GM19239 (cell line): ENCODE measurements at places on chromosomes 13 and 19.
A peak's percentile ranks its signal among the peaks of the same experiment; 100 is the strongest.

DNA sequence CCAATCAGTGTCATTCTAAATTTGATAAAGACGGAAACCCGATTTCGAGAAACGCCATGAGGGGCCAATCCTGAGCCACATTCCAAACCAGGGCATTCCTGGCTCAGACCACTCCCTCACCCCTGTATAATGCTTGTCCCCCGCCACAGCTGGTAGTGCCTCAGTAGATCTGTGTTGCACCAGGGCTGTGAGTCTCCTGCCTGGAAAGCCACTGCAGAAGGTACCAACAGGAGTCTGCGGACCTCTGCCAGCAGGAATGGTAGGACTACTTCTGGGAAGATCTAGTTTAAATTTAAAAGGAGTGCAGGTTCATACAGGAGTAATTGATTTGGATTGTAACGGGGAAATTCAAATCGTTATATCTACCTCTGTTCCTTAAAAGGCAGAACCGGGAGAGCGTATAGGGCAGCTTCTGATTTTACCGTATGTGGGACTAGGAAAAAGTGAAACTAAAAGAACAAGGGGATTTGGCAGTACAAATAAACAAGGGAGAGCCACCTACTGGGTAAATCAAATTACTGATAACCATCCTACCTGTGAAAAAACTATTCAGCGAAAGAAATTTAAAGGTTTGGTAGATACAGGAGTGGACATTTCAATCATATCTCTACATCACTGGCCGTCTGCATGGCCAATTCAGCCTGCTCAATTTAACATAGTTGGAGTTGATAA is 20.8 kb upstream of the ZNF266 start:
- no peak for DNase-seq

GRCh38 chr13:41458761-41459431 is 1.5 kb downstream of the RGCC start:
- no peak for DNase-seq

DNA sequence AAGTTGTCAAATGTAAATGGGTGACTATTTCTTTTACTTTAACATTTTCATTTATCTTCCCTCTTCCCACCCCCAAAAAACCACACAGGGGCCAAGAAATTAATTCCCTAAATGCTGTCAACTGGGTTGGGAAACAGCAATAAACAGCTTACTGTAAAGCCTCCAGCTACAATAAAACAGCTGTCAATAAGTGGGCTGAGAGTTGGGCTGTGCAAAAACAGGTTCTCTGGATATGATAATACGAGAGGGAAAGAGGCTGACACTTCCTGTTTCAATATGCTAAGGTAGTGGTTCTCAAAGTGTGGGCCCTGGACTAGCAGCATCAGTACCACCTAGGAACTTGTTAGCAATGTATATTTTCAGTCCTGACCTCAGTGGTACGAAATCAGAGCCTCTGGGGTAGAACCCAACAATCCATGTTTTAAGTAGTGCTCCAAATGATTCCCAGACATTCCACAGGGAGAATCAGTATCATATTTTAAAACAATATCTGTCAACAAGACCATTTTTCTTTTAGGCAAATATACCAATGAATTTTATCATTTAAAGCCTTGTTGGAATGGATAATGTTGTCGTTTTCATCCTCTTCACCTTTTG is 8.4 kb downstream of the PCDH9 start:
- no peak for DNase-seq

GRCh38 chr13:39577838-39578491 is 25.0 kb downstream of the LHFPL6 start:
- DNase-seq: no peak

DNA sequence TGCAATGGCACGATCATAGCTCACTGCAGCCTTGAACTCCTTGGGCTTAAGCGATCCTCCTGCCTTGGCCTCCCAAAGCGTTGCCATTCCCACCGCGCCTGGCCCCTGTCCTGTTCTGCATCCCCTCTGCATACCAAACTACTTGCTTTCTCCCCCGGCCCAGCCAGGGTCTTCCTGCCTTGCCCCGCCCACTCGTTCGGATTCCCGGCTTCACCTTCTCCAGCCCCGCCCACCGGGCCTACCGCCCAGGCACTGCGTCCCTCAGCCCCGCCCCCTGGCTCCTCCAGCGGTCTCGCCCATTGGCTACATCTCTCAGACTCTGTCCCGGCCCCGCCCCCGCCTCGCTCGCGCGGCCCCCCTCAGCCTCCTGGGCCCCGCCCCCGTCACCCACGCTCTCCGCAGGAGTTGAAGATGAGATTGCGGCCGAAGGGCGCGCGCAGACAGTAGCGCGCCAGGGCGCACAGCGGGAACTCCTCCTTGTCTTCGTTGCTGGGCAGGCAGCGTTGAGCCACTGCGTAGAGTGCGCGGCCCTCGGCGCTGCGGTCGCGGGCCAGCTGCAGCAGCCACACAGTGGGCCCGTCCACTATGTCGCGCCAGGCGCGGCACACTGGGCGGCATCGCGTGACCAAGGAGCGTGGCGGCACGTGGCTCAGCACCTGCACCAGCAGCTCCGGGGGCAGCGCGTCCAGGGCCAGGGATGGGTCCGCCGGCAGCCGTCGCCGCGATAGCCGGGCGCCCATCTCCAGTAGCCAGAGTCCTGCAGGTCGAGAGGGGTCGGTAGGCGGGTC is 19.0 kb downstream of the MRPS12 start:
- DNase-seq: peak; percentile 53

DNA sequence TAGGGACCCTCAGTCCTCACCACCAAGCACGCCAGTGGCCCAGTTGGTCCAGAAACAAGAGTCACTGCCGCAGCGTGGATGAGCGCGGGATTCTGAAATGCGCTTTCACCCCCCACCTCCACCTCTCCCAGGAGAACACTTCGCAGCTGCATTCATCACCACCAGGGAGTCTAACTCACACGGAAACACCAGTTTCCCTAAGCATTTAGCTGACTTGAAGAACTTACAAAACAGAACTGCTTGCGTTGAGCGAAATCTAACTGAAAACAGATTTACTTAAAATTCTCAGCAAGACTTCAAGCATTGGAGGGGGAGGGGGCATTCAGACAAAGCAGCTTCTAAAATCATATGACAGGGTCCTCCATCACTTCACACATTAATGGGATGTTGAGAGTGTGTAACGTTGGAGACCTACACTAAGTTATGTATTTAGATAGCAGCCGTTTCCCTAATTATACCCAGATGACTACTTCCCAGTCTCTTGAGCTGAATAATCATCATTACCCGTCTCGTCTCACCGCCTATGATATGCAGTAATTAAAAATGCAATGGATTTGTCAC is 258.2 kb upstream of the IRS2 start:
- no peak for DNase-seq

- DNase-seq: peak; percentile 9
Measured at GRCh38 chr19:8161135-8161646, 11.8 kb upstream of the FBN3 start.

- no peak for DNase-seq
Measured at GRCh38 chr19:33686687-33687480, 65.1 kb downstream of the CHST8 start.

GRCh38 chr13:20904908-20905307 is 2.4 kb upstream of the XPO4 start:
- no peak for DNase-seq

GRCh38 chr13:105202354-105202753 is 1333.1 kb downstream of the EFNB2 start:
- no peak for DNase-seq

DNA sequence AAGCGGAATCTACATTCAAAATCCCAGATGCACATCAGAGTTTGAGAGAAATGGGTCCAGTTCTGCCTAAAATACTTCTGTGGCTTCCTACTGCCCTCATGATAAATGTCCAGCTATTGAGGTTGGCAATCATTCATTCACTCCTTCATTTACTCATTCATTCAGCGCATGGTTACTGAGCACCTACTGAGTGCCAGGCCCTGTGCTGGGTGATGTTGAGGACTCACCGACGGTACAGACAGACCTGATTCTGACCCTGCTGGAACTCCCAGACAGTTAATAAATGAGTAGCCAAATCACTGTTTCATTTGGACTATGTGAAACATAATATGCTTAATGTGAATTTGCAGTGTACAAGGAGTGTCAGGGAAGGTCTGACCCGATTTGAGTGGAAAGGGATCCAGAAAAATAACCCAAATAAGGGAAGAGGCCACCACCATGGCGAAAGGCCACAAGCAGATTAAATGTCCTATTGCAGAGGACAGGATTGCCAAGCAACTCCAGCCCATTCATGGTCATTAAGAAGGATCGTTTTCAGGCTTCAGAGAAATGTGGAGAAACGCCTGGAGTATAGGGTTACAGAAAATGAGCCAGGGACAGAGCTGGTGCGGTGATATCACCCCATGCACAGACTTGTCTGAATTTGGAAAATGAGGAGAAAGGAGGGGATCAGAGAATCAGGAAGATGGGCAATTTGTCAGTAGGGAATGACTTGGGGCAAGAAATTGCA is 20.5 kb downstream of the DYRK1B start:
- no peak for DNase-seq

DNA sequence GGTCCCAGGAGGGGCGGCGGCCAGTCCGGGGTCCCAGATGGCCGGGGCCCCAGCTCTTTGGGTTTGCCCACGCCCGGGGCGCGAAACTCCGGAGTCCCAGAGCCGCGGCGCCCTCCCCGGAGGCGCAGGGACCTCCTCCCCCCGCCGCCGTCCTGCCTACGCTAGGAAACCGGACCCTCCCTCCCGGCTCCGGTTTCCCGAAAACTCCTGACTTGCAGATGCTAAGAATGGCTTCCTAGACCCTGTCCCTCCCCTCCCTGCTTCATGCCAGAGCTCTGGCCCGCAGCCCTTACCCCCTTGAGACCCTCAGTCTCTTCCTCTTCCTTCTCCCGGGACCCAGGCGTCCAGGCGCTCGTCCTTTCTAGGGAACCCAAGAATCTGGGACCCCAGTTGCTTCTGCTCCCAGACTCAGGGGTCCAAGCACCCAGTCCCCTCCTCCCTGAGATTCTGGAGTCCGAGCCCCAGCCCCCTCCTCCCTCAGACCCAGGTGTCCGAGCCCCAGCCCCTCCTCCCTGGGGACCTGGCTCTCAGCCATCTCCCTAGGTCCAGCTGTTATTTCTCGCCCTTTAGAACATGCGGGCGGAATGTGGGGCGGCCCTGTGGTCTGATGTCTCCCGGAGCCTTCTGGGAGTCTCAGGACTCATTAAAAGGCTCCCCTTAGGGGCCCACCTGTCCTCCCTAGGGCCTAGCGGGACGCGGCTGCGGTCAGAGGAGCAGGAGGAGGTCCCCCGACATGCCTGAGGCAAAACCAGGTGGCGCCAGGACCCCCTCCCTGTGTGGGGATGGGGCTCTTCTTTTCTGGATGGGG is at the start of gene MYBPC2:
TSS of gene MYBPC2 (plus strand) at position 672 of the 808 bp plus-strand sequence. CDS start at position 734, 62 bp downstream.
- no peak for DNase-seq

DNA sequence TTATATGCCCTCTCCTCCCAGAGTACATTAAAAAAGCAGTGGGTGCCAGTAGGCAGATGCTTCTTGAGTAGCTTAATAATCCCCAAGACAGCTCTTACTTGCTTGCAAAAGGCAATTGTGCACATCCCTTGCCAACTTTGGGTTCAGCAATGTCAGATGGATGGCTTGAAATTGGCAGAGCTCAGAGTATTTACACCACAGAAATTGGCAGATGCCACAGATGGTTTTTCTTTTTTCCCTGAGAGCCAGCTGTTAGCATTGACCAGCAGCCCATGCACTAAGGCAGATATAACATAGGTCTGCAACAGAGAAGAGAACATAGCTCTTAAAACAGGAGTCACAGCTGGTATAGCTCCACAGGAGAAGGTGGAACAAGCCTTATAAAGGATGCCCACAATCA is 18.4 kb upstream of the RNASEH2B start:
- no peak for DNase-seq

- DNase-seq: no peak
Measured at GRCh38 chr13:89584058-89584620, 1763.3 kb upstream of the MIR17HG start.

GRCh38 chr13:53254500-53254899 is 225.9 kb downstream of the OLFM4 start:
- DNase-seq: no peak
